ENCODE measurements at places on chromosomes 1 and 21.

GRCh38 chr1:95957748-95958147, 723.7 kb downstream of the RWDD3 start:
- no peak for DNase-seq

DNA sequence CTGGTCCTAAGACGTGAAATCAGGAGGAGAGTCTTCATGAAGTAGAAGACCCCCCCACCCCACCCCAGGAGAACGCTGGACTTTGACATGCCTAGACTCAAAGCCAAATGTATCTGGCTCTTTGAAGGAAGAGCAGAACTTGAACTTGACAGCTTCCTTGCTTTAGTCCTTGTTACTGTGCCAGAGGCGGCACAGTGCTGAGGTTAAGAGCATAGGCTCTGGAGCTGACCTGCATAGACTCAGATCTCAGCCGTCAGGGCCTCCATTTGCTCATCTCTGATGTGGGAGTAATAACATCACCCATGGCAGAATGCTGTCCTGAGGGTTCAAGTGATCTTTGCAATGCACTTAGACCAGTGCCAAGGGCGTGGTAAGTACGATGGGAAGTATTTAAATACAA, 39.0 kb downstream of the COL6A1 start:
- no peak for DNase-seq

DNA sequence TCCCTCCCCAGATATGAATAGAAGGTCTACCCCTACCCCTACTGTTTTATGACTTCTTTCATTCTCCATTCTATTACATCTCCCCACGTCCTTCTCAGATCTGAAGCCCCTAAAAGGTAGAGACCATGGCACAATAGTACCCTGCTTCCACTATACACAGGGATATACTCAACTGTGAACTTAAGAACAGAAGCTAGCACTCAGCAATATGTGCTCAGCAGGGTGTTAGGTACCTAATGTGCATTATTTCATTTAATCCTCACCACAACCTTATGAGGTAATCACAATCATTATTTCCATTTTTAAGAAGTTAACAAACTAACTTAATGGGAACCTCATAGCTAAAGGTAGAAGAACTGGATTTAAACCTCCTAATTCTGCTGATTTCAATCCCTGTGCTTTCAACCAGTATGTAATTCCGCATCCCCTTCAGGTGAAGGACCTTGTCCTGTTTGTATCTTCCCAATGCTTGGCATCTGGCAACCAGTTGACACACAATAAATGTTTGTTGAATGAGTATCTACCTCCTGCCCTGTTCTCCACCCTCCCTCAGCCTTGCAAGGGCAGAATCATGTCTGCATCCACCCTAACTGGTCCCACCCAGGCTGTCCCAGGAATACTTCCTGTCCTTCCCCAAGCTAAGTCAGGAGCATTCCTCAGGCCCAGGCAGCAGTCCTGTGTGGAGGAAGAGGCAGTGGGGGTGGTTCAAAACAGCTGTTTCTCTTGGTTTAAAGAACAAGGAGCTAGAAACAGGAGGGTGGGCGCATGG, 6.5 kb downstream of the DENND2D start:
- DNase-seq: no peak

GRCh38 chr1:206944703-206945102, 1.6 kb downstream of the PIGR start:
- no peak for DNase-seq

DNA sequence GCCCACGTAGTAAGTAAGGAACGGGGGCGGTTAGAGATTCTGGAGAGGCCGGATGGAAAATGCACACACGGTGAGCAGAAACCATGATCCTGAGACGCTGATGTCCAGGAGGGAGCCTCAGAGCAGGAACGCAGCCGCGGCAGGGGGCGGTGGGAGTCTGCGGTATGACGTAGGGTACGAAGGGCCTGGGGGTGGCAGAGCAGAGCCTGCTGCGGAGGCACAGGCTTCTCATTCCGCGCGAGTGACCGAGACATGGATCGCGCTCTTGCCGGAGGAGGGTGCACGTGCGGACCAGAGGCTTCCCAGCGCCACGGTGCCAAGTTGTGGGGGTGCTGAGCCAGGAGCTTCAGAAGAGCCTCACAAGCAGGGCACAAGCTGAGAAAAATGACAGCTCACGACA, 176.2 kb downstream of the KIF26B start:
- no peak for DNase-seq
